SK-MEL-5 (cell line): ENCODE measurements at places on chromosomes 12 and 14.
A peak's percentile ranks its signal among the peaks of the same experiment; 100 is the strongest.

DNA sequence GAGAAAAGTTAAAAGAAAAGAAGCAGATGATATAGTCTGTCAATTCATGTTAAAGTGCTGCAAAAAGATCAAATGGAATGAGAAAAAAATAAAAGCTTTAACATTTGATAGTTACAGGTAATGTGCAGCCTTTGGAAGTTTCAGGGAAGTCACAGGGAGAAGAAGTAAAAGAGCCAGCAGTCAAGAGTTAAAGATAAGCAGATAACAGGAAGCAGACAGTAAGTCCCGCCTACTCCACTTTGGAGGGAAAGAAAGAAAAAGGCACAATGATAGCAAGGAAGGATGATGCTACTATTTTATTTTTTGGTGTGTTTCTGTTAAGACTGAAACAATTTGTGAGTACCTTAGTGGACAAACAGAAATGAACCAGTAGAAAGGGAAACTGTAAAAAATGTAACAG is 111.1 kb upstream of the KRR1 start:
- no peak for DNase-seq

DNA sequence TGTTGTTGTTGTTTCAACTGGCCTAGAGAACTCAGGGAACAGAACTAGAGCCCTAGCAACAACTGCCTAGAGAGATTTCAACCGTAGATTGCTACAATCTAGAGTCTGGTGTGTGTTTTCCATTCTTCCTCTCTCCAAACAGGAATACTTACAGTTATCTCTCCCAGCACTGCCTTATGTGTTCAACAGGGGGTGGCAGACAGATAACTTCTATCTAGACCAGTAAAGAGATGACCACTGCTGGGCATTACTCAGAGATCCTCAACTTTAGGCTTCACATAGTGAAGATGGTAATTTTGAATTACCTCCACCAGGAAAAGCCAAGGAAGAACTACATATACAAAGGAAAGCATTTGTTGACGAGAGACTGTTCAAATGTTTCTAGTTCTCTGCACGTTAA is 4.8 kb downstream of the TXNDC16 start:
- DNase-seq = peak; percentile 6

- no peak for DNase-seq
These were observed 341.2 kb downstream of the SNAPC1 start for GRCh38 chr14:62103464-62103863.

DNA sequence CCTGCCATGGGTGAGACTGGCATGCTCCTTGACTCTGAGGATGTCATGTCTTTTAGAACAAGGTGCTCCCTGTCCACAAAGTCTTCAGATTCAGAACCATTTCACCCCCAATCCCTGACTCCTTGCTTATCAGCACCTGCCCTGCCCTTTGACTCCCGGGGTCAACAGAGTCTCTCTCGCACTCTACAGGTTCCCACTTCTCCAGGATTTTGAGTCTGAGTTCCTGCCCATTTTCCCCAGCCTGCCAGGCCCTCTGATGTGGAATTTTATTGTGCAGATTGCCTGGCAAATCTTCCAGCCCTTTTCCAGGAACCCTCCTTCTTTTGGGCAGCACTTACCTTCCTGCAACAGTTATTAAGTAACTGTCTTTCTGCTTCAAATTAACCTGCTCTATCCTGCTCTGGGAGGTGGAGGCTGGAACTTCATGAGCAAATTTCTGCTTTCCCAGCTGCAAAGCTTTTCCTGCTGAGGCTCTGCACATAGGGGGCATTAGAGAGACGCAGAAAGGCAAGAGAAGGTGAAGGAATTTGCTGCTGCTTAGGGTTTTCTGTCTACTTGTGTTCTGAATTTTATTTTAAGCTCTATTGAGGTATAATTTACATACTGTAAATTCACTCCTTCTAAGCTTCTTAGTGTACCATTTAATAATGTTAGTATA is 259.1 kb downstream of the PCNX1 start:
- DNase-seq = peak; percentile 51

- DNase-seq = no peak
These were observed 111.2 kb downstream of the NCOR2 start for GRCh38 chr12:124456133-124456651.

DNA sequence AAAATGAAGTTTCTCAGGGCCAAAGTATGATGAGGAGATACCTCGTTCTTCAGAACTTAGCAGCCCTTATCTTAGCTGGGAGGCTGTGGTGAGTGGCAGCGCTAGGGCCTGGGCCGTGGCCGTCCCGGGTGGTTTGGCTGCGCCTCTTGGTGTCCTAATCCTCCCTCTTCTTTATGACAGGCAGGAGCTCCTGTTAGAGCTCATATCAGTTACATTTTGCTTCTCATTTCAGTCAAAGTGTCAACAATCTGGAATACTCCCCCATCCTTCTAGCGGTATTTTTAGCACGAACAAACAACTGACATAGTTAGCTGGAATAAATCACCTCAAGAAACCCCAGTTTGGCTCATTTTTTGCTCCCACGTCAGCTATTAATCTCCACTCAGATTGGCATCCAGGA is 188.8 kb downstream of the TTC7B start:
- no peak for DNase-seq

DNA sequence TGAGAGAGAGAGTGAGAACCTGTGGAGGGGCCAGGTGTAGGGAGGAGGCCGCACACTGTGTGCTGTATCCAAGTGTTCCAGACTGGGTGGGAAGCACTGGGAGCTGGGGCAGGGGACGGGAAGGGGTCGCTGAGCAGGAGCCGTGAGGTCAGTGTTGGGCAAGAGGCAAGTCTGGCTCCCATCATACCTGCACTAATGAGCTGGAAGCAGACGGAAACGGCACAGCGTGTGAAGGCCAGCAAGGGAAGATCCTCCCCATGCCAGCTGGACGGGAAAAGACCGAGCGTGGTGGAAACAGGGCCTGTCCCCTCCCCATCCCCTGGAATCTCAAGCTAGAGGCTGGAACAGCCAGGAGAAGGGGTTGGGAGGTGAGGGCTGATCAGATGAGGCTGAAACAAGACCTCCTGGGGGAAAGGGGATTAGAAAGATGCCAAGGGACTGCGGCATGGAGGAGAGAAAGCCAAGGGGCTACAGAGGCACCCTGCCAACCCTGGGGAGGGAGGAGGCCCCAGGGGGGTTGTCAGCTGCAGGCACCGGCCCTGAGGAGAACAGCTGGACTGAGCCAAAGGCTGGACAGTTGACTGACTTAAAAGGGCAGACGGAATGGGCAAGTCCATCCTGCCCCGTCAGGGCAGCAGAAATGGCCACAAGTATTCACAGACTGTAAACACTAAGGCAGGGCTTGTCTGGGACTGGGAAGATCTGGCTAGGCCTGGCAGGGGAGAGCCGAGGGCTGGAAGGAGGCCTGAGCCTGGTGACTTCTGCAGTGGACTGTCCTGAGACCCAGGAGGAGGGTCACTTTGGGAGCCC is 19.0 kb upstream of the LTBP2 start:
- DNase-seq = no peak

DNA sequence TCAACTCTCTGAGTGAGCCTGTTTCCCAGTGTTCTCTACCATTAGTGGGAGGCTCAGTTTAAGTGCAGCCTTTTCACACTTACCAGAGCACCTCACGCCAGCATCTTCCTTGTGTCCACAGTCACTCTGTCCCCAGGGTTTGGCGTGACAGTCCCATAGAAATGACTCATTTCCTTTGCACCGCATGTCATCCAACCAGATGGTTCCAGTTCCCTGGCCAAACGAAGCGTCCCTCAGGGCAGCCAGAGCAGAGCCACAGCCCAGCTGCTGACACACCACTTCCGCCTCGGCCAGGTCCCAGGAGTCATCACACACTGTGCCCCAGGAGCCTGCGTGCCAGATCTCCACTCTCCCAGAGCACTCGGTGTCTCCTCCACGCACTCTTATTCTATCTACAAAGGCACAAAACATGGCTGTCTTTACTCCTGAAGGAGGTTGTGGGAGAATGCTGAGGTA is 65.4 kb downstream of the ACSM4 start:
- no peak for DNase-seq
